ENCODE measurements at places on chromosomes 2 and 18. TPM values are rescaled to one million over a fixed set of nuclear protein-coding genes. Genes with fewer than 3 reads are reported as not detected.
A peak's percentile ranks its signal among the peaks of the same experiment; 100 is the strongest.

WDSUB1 gene
- 3.5 TPM for total RNA-seq

FIGN gene
- 2.1 TPM for total RNA-seq

DCDC2C gene
- not detected for total RNA-seq

STEAP3 gene
- 1.4 TPM for total RNA-seq

SOWAHC gene
- 26.9 TPM for total RNA-seq

TCF7L1 gene
- total RNA-seq = not detected

- DNase-seq = no peak
These were observed 324.8 kb upstream of the HS6ST1 start for GRCh38 chr2:128643221-128644065.

DNA sequence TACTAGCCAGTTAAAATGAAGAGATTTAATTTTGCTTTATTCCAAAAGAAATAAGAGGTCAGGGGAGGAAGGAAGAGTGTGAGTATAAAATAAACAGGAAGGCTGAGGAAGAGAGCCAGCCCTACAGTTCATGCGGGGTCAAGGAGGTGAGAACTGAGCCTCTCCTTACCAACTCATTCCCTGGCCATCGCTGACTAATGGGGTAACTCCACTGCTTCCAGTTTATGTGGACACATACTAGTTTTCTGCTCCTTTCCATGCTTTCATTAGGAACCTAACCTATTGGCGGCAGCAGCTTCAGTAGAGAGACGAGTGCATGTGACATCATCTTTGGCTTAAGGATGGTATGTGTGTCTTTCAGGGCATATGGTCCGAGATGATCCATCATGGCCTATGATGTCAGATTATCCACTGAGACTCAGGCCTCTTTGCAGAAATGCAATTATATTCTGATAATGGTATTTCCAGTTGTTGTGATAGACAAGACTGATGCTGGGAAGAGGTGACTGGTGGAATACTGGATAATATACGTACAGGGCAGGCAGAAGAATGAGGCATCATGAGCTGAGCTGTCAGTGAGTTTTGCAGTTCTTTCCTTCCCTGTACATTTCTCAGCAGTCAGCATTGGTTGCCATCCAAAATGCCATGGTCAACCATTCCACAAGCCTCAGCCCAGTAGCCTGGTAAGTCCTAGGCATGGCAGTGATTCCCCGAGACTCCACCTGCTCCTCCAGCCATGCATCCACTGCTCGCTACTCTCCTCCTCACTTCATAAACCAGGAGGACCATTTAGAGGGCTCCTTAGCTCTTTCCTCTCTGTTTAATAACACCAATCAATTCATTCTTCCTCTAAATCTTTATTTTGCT, 184.6 kb upstream of the OSR1 start:
- DNase-seq = no peak

DNA sequence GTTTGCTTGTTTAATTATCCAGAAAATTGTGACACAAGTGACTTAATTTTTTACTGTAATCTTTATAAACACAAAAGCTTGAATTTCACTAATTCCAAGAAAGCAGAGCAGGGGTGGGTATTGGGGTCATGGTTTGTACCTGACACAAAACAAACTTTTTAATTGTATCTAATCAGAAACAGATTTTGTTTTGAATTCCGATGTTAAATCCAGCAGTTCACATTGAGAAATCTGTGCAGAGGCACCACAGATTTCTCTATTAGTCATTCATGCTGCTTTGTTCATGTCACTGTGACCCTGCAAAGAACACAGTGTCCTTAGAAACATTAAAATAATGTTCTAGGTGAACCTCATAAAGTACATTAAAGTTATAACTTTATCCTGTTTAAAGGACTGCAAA, 443.4 kb downstream of the NYAP2 start:
- DNase-seq = no peak

DNA sequence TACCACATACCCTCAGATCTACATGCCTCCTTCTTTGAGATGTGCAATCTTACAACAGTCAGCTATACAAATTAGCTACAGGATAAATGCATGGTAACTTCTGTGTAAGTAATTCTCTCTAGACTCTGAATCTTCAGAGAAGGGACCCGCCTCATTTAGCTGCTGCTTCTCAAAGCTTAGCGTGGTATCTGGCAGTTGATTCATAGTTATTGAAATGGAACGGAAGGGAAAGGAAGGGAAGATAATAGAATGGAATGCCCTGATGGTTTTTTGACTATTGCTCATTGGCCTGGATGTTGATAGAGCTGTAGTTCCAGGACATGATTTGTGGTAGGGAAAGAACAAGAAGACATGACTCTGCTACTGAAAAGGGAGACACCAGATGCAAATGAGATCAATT, 498.1 kb upstream of the CRIM1 start:
- DNase-seq = no peak

DNA sequence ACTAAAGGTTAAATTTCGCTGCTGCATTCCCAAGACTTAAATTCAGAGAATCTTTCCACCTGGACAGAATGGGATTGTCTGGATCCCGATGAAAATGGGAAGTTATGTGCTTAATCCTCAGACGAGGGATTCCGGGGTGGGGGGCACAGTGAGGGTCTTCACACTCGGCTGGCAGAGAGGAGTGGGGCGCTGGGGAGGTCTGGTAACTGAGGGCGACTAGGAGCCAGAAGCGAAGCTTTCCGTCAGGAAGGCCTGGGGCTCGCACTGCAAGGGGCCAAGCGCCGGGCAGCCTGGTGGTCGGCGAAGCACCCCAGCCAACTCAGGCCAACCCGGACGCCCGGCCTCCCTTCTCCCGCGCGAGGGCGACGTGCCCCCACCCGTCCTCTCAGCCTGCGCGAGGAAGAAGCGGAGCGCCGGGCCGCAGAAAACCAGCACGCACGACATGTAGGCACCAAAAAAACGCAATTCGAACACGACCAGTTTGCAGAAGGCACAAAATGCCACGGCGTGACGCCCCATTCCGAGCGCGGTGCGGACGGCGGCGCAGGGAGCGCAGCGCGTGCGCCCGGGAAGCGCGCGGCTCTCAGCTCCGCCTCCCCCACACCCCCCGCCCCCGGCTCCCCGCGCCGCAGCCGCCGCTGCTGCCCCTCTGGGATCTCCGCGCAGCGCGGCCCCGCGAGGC, 188.1 kb downstream of the ZEB2 start:
- DNase-seq = peak; percentile 26

- DNase-seq = no peak
These were observed 52.7 kb upstream of the TMEFF2 start for GRCh38 chr2:192247456-192247855.

GRCh38 chr2:197263077-197263476, 47.5 kb downstream of the ANKRD44 start:
- no peak for DNase-seq

- DNase-seq = no peak
These were observed 114.1 kb downstream of the MMADHC start for GRCh38 chr2:149473521-149473920.

- DNase-seq = no peak
These were observed 8.9 kb upstream of the FAP start for GRCh38 chr2:162252153-162252552.
